ENCODE measurements at places on chromosomes 1 and 21.

DNA sequence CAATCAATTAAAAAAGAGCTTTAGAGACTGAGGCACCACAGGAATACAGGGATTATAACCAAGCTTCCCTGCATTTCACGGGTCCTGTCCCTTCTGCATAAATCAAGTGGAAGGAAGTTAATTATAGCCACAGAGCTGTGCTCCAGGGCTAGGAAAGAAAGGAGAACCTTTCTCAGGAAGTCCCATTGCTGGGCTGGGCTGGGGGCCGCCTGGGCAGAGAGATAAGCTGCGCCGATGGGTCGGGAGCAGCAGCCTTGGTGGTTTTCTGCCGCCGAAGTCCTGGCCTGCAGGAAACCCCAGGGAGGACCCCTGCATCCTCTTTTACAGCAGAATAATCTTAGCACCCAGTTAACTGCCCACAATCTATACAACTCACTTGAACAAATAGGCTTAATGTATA is 12.6 kb upstream of the CD34 start:
- DNase-seq, result no peak

- no peak for DNase-seq
These were observed 3.1 kb upstream of the CDC14A start for GRCh38 chr1:100349246-100349645.

GRCh38 chr1:214255509-214255908 is 25.4 kb upstream of the SMYD2 start:
- no peak for DNase-seq

DNA sequence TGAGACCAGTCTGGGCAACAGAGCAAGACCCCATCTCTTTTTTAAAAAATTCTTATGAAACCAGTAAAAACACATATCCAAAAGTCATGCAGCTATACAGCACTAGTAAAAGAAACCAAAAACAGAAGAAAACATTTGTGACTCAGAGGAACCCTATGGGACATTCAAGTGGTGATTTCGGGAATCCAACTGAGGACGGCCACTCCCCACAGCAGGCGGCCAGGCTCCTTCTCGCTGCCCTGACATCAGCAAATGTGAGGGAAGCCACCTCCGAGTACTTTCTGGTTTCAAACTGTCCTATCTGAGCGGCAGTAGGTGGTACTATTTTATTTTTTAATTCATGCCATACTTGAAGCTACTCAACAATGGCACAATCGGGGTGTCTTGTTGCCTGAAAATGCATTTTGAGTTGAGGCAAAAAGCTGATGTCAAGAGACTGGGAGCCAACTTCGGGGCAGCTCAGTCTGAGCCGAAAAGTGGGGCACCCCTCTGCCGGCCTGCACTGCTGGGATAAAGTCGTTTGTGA is 3.3 kb downstream of the SUMO3 start:
- DNase-seq, result no peak

DNA sequence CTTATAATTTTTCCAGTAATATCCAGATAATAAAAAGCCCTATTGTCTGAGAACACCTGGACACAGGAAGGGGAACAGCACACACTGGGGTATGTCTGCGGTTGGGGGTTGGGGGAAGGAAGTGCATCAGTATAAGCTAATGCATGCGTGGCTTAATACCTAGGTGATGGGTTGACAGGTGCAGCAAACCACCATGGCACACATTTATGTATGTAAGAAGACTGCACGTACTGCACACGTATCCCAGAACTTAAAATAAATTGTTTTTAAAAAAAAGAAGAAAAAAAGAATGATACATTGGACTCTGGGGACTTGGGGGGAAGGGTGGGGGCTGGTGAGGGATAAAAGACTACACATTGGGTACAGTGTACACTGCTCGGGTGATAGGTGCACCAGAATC is 144.9 kb upstream of the C1orf174 start:
- DNase-seq, result no peak

GRCh38 chr1:180609643-180610555 is 21.9 kb upstream of the XPR1 start:
- no peak for DNase-seq

GRCh38 chr1:59139396-59139795 is 157.5 kb upstream of the FGGY start:
- DNase-seq, result no peak

DNA sequence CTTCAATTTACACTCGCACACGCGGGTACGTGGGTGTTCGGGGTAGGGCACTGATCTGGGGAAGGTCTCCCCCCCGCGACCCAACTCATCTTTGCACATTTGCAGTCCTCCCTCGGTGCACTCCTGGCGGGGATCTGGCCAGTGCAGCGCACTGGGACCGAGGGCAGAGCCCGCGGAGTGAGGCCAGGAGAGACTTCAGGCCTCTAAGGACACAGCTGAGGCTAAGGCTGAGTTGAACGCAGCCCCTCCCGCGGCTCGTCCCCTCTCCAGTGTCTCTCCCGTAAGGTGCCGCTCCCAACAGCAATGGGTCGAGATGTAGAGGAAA is 936 bp upstream of the NCAM2 start:
- no peak for DNase-seq

GRCh38 chr1:2460203-2460602 is 15.9 kb upstream of the PLCH2 start:
- DNase-seq, result no peak

GRCh38 chr1:1539310-1540089 is 924 bp downstream of the TMEM240 start:
- no peak for DNase-seq

DNA sequence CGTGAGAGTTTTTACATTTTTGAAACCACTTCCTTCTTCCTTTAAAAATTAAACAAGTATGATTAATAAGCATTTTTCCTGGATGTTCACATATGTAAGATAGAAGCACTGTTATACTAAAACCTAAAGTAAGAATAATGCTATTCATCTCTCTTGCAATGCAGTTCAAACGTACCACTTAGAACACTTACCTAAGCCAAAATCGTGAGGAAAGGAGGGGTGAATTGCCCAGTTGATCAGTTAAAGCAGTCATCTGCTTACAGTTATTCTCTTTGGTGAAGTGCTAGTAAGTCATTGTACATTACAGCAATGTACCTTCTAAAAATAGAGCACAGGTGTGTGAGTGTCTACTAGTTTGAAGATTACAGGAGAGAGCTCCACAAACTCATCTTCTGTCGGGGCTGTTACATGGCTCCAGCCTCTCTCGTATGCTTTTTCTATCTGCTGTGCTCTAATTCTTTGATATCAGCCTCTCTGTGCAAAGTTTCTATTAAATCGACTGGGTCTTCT is 3.4 kb downstream of the NCAM2 start:
- DNase-seq, result peak; percentile 63

DNA sequence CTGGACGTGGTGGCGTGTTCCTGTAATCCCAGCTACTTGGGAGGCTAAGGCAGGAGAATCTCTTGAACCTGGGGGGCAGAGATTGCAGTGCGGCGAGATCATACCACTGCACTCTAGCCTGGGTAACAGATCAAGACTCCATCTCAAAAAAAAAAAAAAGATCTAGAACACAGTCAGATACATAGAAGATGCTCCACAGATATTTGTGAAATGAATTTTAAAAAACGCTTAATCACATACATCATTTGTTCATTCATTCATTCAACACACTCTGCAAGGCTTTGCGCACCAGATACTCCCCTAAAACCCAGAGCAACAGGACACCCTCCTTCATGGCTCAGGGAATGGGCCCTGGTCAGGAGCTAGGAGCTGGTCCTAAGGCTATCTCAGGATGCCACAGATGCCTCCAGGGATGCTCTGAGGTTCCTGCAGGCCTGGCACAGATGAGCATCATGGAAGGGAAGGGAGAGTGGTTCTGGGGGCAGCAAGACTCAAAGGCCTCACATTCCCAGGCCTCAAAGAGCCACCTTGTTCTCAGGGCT is 6.4 kb downstream of the HSPG2 start:
- no peak for DNase-seq

GRCh38 chr1:97816927-97817326 is 103.9 kb downstream of the DPYD start:
- DNase-seq, result no peak
